ENCODE measurements at places on chromosomes 5 and 9.

- no peak for DNase-seq
Observed at GRCh38 chr5:168941901-168942300, 359.0 kb downstream of the SLIT3 start.

DNA sequence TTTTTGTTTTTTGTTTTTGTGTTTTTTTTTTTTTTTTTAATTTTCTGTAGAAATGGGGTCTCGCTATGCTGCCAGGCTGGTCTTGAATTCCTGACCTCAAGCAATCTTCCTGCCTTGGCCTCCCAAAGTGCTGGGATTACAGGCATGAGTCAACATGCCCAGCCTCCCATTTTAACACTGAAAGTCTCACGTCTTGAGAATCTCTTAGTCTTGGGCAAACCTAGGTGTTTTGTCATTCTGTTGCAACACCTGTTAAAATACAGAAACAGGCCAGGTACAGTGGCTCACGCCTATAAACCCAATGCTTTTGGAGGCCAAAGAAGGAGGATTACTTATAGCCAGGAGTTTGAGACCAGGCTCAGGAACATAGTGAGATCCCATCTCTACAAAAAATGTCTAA is 599.0 kb downstream of the TLR4 start:
- DNase-seq = no peak

- DNase-seq = no peak
Observed at GRCh38 chr5:95704150-95704549, 21.4 kb upstream of the SPATA9 start.

DNA sequence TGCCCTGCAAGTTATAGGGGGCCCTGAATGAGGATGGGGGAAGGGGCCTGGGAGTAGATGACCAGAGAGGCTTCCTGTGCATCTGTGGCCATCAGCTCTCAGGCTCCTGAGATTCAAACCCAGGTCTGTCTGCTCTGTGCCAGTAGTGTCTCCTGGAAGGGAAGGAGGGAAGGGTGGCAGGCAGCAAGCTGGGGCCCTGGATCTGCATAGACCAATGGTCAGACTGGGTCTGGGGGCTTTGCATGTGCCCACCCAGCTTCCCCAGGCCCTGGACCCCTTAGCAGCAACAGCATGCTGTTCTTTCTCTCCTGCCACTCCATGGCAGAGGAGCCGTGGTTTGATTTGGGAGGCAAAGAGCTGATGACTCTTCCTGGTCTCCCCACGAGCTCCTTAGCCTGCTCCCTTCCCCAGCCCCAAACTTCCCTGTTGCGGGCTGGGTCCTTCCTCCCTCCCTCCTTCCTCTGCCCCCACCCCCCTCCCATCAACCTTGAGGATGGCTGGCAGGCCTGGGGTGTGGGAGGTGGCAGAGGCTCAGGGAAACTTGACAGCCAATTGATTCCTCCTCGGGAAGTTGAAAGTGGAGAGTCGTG is 31.6 kb downstream of the DAB2IP start:
- DNase-seq = no peak

- DNase-seq = no peak
Observed at GRCh38 chr9:1977026-1977425, 38.1 kb upstream of the SMARCA2 start.

DNA sequence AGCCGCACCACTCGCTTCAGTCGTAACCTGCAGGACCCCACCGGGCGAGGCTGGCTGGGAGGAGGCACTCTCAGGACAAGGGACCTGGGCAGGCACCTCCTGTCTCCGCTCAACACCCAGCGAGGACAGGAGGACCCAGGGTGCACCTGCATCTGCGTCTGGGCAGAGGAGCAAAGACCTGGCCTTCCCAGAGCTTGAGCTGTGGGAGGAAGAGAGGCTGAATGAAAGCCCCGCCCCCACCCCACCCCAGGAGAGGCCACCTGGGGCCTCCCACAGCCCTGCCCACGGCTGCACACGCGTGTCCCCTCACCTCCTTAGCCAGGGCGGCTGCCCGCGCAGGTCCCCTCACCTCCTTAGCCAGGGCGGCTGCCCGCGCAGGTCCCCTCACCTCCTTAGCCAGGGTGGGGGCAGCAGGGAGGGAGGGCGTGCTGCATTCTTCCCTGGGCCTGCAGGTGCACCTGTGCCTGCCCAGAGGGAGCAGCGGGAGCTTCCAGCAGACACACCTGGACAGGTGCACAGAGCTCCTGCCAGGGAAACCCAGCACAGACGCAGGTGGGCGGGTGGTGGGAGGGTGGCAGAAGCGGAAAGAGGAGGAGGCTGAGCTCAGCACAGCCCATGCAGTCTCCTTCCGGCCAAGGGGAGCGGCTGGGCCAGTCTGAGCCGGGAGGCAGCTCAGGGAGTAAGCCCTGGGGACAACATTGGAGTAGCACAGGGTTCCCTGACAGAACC is 18.5 kb upstream of the SLC12A7 start:
- no peak for DNase-seq

- DNase-seq = no peak
Observed at GRCh38 chr9:14653511-14653910, 39.7 kb downstream of the ZDHHC21 start.

- DNase-seq = no peak
Observed at GRCh38 chr5:124859027-124859426, 112.6 kb upstream of the ZNF608 start.

DNA sequence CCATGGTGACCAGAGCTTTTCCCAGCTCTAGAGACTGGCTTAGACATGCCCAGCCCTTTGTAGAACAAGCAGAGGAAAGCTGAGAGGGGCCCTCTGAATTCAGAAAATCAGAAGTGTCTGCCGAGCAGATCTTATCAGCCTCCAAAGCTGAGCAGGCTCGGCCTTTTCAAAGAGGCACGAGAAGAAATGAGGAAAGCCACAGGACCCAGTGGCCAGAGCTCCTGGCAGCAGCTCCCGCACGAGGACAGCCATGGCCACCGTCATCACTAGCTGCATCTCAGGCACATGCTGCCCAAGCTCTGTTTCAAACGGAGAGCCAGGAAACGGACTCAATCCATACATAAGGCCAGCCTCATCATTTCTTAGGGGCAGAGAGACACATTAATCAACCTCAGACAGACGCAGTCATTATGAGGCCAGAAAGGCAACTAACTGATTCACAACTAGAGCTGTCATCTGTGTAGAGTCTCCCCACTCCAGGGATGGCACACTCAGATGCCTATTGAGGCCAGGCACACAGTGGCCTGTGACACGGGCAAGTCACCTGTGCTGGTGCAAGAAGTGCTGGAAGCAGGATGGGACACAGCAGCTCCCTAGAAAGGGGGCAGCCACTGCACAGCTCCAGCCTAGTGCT is 194.7 kb downstream of the FRMD3 start:
- no peak for DNase-seq

DNA sequence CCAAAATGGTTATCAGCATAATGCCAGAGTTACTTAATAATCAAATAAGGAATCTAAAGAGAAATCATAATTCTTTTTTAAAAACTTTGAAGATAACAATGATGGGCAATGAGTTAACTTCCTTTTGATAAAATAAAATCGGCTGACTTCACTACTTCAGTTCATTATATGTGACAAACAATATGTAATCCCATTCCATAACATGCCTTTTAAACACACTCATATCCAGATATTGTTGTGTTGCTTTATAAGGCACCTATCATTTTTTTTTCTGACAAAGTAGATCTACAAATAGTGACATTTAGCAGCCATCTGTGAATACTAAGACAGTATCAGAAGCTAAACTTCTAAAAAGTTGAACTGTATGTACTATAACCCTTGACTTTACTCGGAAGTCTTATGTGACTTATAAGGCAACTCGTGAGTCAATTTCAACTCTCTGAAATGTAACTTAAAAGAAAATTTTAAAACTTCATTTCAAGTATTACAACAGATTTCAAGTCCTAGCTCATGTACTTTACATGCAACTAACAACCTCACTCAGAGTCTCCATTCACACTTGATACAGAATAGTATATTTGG is 7.5 kb downstream of the ADAMTS6 start:
- DNase-seq = no peak

DNA sequence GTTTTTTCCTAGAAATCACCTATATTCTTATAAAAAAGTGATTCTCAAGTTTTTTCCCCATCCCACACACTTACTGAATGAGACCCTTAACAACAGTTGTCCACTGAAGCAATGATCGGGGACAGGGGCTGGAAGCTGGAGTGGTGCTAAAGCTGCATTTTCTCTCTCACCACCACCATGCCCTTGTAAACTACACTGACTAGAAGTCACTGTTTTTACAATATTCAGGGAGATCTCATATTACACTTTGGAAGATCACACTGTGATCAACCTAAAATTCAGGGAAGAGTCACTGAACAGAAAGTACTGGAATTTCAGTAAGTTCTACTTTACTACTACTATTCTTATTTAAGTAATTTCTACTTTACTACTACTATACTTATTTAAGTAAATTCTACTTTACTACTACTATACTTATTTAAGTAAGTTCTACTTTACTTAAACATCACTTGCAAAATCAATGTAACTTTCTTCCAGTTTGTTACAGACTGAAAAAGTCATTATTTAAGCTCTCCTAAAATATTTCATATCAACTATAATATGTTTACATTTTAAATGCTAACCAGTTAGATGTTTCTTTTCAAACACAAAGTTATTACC is 164.3 kb downstream of the AGTPBP1 start:
- DNase-seq = no peak

DNA sequence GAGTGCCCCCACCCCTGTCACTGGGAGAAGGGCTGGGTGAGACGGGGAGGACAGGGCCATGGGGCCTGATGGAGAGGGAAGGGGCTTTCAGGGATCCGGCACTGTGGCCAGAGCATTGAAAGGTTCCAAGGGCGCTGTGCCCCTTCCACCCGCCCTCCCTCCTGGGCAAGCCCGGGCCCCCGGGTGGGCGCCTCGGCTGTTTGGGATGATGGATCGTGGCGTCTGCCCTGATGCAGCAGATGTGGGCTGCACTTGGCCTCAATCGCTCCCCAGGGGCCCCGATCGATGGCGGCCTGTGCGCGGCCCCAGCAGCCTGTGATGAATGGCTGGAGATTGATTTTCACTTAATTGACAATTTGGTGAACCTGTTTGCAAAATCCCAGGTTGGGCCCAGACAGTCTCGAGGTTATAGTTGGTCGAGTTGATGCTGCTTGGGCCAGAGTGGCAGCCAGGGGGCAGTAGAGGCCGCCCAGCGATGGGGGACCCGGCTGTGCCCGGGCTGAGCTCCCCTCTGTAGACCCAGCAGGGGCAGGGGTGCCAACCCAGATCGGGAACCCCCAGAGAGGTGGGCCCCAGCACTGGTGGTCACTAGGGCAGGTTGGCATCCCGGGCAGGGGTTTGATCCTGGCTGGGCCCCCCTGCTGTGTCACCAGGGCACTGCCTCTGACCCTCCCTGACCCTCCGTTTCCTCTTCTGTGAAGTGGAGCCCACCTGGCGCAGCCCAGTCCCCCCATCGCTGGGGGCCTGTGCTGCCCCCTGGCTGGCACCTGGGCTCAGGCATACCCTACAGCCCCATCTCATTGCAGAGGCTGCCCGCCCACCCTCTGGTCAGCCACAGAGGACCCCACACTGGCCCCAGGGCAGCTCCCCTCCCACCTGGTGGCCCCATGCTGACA is 34.7 kb downstream of the LHX3 start:
- DNase-seq = peak; percentile 74

DNA sequence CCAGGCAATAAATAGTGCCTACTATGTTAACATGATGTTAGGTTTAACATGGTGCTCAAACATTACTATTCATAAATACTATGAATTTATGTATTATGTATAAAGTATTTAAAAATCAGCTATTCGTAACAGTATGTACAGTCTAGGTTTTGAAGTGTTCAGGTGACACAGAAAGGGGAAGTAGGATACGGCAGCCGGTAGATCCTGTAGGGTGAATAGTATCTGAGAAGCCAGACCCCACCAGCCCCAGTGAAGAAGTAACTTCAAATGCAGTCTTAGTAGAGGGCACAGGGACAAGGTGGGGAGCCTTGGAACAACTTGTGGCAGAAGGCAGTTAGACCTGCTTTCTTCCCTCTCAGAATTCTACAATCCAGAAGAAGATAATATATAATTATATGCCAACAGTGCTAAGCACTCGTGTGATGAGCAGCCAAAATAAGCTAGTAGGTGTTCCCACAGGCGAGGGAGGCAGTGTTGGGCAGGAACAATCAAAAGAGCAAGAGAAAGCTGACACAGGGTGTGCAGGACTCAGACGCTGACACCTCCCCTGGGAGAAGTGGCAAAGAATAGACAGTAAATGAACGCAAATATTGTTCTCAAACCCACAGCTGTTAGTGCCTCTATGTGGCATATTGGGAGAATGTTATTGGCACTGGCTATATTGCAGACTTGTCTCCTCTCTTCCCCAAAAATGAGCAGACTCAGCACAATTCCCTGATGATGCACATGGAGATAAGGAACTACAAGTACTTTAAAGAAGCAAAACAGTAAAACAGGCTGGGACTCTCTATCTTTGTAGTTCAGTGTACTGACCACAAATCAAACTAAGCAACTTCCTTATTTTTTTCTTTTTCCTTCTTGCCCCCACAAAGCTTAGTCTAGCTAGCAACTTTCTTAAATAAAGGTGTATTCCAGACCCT is 4.6 kb downstream of the ZNF367 start:
- no peak for DNase-seq
